Suppressor macrophage treated with lipopolysaccharide for 4 hours (primary cell): ENCODE measurements at places on chromosomes 12 and 14.

- no peak for DNase-seq
Observed at GRCh38 chr12:105658389-105658788, 327.9 kb downstream of the C12orf75 start.

DNA sequence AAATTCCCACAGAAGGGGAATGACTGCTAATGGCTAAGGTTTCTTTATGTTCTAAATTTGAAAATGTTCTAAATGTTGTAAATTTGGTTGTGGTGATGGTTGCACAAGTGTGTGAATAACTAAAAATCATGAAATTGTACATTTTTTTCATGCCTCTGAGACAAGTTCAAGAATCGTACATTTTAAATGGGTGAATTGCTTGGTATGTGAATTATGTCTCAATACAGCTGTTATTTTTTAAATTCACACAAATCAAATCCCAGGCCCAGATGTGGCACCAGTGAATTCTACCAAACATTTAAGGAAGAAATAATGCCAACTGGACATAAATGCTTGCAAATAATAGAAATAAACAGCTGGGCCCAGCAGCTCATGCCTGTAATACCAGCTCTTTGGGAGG is 28.6 kb upstream of the RND1 start:
- no peak for DNase-seq

GRCh38 chr14:104885031-104885972 is 20.2 kb downstream of the CEP170B start:
- DNase-seq: no peak

DNA sequence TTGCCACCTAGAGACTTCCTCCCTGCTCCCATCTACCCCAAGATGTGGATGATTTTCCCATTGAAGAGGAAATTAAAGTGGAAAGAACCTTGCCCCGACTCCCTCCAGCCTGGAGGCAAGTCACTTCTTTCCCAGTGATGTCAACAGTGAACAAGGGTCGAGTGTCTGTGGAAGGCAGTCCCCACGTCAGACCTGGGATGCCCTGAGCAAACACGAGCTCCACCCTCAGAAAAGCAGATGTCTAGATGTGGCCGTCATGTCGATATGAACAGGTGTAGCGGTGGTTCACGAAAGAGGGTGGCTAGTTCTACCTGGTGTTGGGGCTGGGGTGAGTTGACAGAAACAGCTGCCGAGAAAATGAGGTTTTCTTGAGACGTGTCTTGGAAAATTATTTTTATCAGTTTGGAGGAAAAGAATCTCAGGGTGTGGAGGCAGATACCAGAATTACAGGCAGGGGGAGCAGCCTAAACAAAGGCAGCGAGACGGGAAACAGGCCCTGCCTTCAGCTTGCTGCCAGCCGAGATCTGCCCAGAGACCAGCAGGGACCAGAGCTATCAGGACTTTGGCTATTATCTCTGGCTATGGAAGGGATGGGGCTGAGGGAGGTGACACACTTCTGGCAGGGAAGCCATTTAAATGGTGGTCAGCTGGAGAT is 25.9 kb downstream of the SYNDIG1L start:
- no peak for DNase-seq

GRCh38 chr12:27578689-27579372 is 54.8 kb downstream of the PPFIBP1 start:
- DNase-seq: no peak

DNA sequence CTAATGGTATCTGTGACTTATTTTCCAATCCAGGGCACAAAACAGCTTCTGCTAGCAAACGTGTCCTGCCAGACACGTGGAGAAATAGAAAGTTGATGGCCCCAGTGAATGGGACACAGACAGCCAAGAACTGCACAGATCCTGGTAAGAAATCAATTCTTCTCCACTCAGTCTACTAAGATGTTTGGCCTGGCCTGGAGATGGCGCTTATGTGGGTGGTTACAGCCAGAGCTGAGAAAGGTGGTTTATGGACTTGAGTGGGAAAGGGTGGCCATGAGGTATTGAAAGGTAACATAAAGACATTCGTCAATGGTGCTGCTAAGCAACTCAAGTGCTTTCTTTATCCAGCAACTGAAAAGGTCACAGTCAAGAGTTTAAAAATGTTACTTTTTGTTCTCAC is 2.9 kb downstream of the SLC24A4 start:
- no peak for DNase-seq

DNA sequence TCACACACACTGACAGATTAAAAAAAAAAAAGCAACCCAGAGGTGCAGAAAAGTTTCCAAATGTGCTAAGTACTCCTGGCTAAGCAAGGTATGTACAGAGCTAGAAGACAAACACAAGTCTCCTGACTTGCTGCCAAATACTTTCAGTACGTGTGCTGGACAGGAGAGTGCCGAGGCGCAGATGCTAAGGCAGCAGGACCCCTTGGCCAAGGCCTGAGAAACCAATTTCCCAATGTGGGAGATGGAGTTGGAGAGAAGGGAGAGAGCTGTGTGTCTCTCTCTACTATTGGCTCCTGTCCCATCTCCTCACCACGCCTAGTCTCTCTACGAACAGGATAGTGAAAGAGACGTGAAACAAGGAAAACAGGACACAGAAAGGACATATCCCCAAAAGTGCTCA is 5.3 kb downstream of the SPRYD3 start:
- no peak for DNase-seq

- peak; percentile 48 for DNase-seq
Observed at GRCh38 chr12:109927622-109928021, 27.5 kb downstream of the TCHP start.

- DNase-seq: peak; percentile 35
Observed at GRCh38 chr12:45762185-45763110, 32.9 kb downstream of the ARID2 start.

DNA sequence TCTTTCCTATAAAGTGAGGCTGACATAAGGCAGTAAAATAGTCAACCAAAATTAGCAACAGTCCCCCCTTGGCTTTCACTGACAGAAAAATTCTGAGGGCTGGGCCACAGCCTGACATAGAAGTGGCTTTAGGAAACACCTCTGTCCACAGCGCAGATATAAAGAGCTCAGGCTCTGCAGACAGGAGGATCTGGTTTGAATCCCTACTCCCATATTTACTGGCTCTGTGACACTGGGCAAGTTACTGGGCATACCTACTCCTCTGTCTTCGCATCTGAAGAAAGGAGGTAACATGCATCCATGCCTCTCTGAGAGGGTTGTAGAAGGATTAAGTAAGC is 95.3 kb downstream of the STXBP6 start:
- DNase-seq: no peak
